NCI-H1436 treated with DMSO at 0.1 percent for 48 hours (cell line): ENCODE measurements at places on chromosomes 7 and 10.

- DNase-seq, result no peak
Measured at GRCh38 chr10:97714401-97715258, 1.1 kb downstream of the MARVELD1 start.

- no peak for DNase-seq
Measured at GRCh38 chr10:24869354-24870015, 82.9 kb downstream of the PRTFDC1 start.

GRCh38 chr7:37209195-37209594, 239.5 kb downstream of the ELMO1 start:
- no peak for DNase-seq

- no peak for DNase-seq
Measured at GRCh38 chr10:51875610-51876009, 176.2 kb upstream of the CSTF2T start.

GRCh38 chr10:110802551-110803238, 69.0 kb upstream of the PDCD4 start:
- DNase-seq, result peak; percentile 79

DNA sequence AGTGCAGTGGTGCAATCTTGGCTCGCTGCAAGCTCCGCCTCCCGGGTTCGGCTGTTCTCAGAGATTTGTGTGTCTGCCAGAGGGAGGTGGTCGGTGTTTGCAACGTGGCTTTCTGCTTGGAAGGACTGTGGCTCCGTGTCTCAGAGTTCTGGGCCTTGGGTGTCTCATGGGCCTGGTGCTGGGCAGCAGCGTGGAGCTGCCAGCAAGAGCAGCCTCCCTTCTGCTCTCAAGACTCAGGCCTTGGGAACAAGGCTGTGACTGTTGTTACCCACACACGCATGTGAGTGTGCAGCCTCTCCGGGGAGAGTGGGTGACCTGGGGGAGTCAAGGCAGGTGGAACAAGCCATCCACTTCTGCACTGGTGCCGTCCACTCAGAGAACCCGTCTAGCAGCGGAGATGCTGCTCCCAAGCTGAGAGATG, 52.0 kb downstream of the VIPR2 start:
- no peak for DNase-seq

GRCh38 chr10:1627945-1628344, 109.4 kb downstream of the ADARB2 start:
- no peak for DNase-seq

DNA sequence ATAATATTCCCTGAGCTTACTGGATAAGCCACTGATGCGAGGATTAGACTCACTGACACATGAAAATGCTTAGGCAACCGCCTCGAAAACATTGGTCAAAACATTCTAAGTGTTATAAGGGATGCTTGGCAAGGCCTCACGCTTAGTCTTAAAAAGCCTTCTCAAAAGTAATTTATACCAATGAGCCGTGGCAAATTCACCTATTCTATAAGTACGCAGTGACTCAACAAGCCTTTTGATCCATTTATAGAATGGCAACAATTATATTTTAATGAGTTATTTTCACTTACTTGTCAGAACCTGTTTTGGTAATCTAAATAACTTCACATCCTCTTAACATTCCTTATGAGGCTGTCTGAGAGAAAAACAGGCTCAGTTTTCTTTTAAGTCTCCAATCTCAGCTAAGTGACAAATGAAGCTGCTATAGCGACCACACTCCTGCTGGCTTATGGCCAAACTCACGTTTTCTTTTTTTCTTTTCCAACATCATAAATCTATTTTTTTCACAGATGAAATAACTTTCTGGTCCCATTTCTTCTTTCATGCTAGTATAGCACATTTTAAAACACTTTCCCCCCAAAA, 121.2 kb upstream of the AFAP1L2 start:
- DNase-seq, result no peak

- no peak for DNase-seq
Measured at GRCh38 chr10:92886334-92886961, 38.1 kb downstream of the EXOC6 start.

DNA sequence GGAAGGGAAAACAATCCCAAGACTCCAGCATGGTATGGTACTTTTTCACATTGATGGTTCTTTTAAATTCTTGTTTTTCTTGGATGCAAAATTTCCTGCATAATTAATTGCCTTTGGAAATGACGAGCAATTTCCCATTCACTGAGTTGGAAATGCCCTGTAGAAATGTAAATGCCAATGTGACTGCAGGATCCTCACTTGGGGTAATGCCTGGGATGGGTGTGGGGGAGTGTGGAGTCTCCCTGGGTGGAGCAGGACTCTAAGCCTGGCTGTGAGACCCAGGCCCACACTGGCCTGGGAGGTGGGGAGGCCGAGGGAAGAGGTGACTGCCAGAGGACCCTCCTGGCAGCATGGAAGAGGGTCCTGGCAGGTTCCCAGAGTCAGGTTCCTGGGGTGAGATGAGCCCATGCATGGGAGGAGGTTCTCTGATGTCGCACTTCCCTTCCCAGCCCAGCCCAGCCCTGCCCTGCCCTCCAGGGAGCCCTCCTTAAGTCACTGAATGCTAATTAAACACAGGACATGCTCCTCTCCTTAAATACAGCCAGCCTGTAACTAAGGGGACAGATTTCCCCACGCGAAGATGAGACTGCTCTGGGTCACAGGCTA, 157.9 kb downstream of the GFRA1 start:
- no peak for DNase-seq

- no peak for DNase-seq
Measured at GRCh38 chr7:55438757-55439525, 73.8 kb downstream of the LANCL2 start.

- DNase-seq, result no peak
Measured at GRCh38 chr10:5467207-5467535, 32.2 kb downstream of the CALML5 start.

DNA sequence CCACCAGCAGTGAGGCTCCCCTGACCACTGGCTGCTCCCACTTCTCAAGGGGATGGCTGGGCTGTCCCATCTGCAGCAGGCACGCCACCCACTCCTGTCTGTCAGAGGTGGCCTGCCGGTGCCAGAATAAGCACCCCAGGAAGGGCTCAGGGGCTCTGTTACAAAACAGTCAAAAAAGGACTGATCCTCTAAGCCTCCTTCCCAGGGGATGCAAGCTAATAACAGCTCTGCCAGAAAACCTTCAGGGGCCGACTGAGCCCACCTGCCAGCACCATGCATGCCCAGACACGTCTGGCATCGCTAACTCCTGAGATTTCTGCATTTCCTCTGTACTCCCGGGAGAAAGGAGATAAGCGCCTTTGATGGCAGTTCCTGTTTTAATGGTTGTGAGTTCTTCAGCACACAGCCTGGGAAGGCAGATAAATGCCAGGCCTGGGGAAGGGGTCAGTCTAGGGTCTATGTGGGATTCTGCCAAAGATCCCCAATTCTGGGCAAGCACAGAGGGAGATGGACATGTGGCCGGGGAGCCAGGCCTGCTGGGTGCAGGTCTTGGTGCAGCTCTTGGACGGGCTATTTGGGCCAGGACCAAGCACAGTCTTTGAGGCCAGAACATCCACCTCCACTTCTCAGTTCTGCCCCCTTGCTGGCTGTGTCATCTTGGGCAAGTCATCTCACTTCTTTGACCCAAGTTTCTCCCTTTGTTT, 128.4 kb downstream of the ARHGAP22 start:
- peak; percentile 31 for DNase-seq
